ENCODE measurements at places on chromosomes 1 and 21.

GRCh38 chr1:59499273-59499942 is 202.5 kb downstream of the FGGY start:
- no peak for DNase-seq

- no peak for DNase-seq
These were observed 48.0 kb downstream of the NR5A2 start for GRCh38 chr1:200075522-200075921.

DNA sequence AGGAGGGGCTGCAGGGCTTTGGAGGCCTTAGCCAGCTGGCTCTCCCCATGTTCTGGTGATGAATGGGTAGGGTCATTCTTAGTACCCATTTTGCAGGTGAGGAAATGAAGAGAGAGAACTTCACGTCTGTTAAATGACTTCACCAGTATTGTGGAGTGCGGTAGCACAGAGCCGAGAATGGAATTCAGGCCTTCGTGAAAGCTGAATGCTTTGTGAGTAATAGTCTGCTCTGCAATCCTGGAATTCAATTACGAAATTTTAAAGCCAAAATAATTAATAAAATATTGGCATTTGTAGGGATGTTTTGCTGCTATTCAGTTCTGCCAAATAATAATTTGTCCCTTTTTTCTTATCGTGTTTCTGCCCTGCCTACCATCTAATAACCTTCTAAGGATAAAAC is 197.7 kb downstream of the GREM2 start:
- DNase-seq, result no peak

DNA sequence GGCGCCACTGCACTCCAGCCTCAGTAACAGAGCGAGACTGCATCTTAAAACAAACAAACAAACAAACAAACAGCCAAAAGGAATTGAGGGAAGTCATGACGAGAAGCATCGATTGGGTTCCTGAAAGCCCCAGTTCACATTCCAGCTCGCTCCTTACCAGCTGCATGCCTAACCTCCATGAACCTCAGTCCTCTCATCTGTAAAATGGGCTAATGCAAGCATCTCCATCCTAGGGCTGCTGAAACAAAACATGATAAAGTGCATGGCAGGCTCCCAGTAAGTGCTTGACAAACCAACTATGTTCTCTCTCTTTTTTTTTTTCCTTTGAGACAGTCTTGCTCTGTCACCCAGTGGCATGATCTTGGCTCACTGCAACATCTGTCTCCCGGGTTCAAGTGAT is 79.7 kb upstream of the DISP3 start:
- no peak for DNase-seq

DNA sequence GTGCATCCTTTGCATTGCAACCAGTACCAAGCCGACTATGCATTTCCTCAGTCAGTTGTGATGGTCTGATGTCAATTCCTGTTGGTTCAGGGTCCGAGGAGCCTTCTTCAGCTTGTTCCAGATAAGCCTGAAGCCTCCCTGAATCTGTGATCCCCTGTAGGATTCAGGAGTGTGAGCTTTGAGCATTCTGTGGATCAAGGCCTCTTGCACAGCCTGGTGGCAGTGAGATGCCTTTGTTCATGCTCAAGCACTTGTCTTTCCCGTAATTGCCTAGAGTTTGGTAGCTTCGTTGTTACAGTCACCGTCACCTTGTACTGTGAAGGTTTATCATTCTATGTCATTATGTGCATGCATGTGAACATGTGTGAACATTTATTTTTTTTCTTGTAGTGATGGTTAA is 103.5 kb downstream of the PBX1 start:
- DNase-seq, result no peak

GRCh38 chr1:115980998-115981993 is 5.0 kb downstream of the SLC22A15 start:
- DNase-seq, result no peak

GRCh38 chr1:193187114-193187513 is 701 bp upstream of the B3GALT2 start:
- DNase-seq, result no peak

GRCh38 chr21:16046656-16047330 is 317.0 kb downstream of the USP25 start:
- DNase-seq, result no peak

GRCh38 chr1:15918962-15919715 is 56.8 kb downstream of the ZBTB17 start:
- DNase-seq, result no peak

GRCh38 chr1:7989762-7990428 is 28.4 kb downstream of the PARK7 start:
- no peak for DNase-seq

DNA sequence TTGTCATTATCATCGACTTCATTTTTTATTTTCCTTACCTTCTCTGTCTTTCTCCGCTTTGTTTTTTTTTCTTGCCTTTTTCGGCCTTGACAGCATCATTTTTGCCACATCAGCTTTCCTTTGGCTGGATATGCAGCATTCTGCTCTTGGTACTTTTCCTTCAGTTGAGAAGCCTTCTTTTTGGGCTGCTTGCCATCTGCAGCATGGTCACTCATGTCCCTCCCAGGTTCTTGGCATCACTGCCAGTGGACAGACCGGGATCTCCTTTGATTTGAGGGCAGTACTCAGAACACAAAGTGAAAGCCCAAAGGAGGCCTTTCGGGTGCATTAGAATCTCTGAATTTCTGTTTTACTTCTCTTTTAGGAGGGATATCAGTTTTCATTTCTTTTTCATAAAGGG is 3.7 kb upstream of the PARP1 start:
- DNase-seq, result no peak

DNA sequence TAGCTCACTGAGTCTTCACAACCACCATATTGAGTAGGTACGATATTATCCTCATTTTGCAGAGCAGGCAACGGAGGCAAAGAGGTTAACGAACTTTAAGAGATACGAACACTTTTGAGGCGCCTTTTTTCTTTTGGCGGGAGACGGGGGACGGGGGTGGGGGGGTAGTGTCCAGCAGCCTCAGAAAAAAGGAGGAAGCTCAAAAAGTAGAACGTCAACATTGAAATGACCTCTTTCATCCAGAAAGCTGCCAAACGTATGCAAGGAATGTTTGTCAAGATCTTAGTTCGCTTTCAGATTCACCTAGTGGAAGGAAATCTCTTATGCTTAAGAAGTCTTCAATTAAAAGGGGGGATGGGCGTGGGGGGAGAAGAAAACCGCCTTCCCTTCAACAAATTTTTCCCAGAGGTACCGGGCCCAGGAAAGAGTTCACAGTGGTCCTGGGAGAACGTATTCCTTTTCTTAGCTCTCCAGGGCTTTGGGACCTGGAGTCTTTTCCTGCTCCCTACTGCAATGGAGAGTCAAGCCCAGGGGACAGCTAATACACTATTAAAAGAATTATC is 1.1 kb upstream of the PCAT6 start:
- no peak for DNase-seq

DNA sequence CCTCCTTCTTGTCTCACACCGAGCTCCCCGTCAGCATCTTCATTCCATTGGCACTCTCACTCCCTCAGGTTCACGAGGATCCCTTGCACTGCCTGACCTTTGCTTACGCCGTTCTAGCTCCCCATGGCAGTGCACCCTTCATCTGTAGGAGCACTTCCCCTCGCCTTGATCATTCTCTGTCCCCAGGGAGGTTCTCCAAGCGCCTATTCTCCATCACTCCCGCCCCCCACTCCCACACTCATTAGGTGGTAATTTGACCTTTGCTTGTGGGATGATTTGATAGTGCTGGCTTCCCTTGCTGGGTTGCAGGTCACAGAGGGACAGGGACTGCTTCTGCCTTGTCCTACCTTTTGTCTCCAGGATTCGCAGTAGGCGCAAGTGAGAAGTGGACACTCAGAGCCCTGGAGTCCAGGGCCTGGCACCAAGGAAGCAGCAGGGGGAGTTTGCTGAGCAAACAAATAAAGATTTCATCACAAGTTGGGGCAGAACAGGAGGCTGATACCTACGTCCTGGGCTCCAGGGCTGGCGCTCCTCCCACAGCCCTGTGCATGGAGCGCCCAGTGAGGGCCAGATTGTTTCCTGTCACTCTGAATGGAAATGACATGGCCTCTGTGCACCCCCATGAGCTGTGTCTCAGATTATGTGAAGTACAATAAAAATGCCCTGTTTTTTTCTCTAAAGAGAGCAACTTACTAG is 82.0 kb upstream of the RUNX3 start:
- no peak for DNase-seq

- no peak for DNase-seq
These were observed 33.5 kb upstream of the MRPS6 start for GRCh38 chr21:34039678-34040382.

DNA sequence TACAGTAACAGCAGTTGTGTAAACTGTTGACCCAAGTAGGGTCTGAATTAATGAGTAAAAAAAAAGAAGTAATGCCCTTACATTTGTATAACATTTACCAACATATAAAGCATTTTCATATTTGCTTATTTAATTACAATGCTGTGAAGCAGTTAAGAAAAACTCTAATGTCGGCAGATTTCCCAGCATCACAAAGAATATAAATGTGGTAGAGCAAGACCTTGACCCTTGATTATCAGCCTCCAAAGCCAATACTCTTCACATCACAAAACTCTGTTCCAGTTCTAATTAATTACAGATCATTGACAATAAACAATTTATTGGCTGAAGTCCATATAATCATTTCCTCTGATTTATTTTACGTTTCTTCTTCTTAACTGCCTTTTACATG is 130.2 kb downstream of the DUSP10 start:
- DNase-seq, result no peak

All from GM06990 (cell line).